BJ (cell line): ENCODE measurements at places on chromosomes 1 and 21.
A peak's percentile ranks its signal among the peaks of the same experiment; 100 is the strongest.

DNA sequence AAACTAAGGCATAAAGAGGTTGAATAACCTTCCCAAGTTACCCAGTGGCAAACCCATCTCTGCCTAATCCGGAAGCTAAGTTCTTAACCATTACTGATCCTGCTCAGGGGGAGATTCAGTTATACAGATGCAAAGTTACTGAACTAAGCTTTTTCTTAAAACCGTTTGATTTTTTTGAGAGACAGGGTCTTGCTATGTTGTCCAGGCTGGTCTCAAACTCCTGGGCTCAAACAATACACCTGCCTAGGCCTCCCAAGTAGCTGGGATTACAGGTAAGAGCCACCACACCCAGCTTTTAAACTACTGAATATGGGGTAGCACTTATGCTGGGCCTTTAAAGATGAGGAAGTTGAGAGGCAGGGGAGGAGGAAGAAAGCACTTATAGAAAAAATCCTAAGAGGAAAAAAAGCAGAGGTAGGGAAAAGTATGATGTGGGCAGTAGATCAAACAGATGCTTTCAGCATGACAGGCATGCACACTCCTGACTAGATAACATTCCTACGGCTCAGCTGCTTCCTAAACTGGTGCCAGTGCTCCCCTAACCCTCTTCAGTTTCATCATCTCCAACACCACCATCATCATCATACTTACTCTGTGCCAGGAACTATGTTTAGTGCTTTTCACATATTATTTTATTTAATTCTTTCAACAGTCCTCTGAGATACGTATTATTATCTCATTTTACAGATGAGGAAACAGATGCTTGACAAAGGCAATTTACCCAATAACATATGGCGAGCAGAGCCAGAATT lies 5.8 kb downstream of the PAFAH2 start:
- DNase-seq, result no peak

- no peak for DNase-seq
Observed at GRCh38 chr1:119720866-119721440, 9.2 kb downstream of the PHGDH start.

DNA sequence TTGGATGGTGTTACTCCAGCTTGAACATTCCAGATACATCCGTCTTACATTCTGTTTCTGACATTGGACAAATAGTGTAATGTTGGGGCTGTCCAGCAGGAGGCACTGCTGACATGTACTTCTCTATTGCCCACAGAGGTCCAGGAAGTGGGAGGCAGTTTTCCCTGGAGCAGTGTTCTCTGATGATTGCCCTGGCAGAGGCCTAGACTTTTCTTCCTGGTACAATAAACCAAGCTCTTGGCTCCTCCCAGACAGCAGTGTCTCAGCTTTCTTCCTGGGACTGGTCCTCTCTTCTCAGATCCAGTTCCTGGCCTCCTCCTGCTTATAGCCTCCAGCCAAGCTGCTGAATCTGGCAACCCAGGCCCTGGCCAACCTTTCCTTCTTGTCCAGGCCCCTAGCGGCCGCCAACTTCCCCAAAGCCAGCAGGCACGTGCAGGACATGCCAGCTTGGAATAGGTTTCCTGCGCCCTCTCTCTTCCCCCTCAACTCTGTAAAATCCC lies 14.9 kb upstream of the IFNLR1 start:
- DNase-seq, result peak; percentile 55

- no peak for DNase-seq
Observed at GRCh38 chr1:209831615-209832014, 3.8 kb downstream of the UTP25 start.
